ENCODE measurements at places on chromosomes 13 and 19.
A peak's percentile ranks its signal among the peaks of the same experiment; 100 is the strongest.

GRCh38 chr19:2026770-2027169, 11.3 kb upstream of the BTBD2 start:
- DNase-seq: no peak

DNA sequence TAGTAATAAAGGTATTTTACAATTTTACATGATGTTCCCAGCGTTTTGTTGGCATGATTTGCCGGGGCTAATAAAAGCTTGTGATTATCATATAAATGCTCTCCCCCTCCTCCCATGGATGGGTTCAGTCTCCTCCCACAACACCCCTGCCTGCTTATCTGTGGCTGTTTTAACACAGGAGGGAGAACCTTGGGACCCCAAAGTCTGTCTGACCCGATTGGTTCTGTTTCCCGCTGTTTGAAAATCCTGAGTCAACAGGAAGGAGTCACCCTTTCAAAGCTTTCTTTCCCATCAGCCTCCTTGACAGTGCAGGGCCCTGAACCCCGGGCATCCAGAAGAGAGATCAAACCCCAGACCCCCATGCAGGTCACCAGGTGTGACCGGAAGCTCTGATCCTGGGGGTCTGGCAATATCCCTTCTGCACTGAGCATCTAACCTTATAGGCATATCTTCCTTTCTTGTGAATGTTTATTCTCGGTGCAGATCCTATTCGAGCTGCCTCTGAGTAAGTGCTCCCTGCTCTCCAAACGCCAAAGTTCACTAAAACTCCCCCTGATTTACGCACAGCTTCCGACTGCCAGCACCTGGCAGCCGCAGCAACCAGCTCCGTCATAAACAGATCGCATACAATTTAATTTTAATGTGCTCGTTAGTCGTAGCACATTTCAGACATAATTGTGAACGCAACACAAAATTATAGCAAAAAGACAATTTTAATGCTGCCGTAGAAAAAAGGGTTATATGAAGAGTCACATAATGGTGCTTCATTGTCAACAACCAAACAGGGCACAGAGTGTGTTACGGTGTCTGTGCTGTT, 74.8 kb downstream of the TSHZ3 start:
- DNase-seq: no peak

GRCh38 chr13:47886314-47886713, 114.8 kb downstream of the SUCLA2 start:
- DNase-seq: no peak

DNA sequence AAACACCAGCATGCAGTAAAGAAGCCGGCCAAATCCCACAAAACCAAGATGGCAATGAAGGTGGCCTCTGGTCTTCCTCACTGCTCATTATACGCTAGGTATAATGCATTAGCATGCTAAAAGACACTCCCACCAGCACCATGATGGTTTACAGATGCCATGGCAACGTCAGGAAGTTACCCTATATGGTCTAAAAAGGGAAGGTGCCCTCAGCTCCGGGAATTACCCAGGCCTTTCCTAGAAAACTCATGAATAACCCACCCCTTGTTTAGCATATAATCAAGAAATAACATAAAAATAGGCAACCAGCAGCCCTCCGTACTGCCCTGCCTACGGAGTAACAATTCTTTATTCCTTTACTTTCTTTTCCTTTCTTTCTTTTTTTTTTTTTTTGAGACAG, 21.1 kb upstream of the PLEKHF1 start:
- no peak for DNase-seq

- DNase-seq: no peak
Measured at GRCh38 chr13:32594157-32594738, 8.0 kb downstream of the PDS5B start.

DNA sequence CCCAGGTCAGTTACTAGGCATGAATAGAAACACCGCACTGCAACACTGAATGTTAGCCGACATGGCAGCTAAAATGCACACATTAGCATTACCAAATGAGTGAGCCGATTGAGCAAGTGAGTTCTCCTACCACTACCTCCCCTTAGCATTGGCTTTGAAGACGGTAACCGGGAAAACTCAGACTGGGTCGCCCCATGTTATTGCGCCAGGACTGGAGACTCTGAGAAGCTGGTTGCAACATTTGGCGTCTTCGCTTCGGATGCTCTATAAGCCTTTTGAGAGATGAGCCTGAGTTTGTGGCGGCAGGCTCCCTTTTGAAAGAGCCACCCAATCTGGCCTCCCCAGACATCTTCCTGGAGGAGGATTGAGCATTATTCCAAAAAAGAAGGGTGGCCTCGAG, 68.5 kb upstream of the POMP start:
- DNase-seq: no peak

DNA sequence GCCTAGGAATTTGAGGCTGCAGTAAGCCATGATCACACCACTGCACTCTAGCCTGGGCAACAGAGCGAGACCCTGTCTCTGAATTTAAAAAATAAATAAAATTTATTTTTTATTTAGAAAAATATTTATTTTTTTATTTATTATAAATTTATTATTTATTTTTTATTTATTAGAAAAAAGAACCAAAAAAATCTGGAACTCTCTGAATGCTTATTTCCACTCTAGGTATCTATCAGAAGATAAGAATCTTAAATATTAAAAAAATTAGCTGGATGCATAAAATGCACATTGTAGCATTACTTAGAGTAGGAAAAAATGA, 82.8 kb downstream of the CDADC1 start:
- DNase-seq: no peak

DNA sequence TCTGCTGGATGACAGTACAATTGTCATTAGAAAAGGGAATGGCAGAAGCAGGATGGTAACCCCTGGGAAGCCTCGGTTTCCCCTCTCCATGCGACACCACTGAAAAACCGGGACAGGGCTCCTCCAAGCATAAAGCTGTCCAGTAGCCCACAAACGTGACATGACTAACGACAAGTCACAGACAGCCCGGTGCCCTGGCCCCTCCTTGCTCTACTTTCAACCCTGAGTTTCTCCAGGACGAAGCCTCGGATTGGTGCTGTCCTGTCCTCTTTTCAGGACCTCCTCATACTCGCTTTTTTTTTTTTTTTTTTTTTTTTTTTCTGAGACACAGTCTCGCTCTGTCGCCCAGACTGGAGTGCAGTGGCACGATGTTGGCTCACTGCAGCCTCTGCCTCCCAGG, 16.3 kb downstream of the DPP9 start:
- DNase-seq: no peak

- peak; percentile 85 for DNase-seq
Measured at GRCh38 chr19:44903602-44904425, 1.8 kb upstream of the APOE start.

DNA sequence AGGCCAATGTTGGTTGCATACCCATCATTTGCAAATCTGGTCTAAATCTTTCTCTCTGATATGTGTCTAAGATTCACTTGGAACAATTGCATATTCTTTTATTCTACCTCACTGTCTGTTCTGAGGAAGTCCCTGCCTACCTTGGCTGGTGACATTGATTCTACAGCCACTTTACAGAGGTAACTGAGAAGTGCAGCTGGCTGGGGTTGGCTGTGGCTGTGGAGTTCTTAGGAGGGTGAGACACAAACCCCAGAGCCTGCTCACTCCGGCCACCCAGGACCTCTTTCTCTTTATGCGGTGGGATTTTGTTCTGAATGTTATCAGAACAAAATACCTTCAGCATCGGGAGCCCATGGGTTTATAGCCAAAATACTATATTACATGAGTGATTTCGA, 54.5 kb upstream of the IRS2 start:
- DNase-seq: no peak

DNA sequence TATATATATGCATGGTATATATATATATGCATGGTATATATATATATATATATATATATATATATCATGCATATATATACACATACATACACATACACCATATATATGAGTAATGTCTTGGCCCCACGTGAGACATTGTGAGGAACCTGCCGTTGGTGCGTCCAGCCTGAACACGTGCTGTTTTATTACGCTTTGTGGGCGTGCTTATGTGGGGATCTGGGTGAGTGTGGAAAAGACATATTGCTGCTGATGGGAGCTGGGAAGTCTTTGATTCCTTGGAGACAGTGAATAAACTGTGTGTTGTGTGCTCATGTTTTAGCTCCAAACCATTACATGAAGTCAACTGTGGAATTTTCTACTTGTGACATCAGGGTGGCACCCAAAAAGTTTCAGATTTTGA, 28.9 kb downstream of the KCTD15 start:
- DNase-seq: no peak

DNA sequence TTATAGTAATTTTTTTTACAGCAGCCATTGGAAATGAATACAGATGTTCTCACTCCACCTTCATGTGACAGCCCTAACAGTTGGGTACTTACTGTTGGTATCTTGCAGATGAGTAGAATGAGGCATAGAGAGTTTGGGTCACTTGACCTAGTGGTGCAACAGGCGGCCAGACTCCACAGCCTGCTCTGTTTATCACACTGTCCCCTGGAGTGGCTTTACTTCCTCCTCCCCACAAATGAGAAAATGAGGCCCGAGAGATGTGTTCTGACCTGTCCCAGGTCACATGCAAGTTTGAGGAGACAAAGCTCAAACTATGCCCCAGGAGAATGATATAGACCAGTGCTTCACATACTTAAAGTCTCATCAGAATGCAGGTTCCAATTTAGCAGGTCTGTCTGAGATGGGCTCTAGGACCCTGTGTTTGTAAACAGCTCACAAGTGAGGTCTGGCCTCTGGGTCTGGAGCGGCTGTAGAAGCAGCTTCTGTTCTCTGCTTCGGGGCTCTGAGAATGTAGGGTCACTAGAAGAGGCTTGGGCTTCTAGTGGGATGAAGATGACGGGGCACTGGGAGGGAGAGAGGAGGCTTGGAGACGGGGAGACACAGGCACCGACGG, 37.4 kb upstream of the RCBTB2 start:
- no peak for DNase-seq

DNA sequence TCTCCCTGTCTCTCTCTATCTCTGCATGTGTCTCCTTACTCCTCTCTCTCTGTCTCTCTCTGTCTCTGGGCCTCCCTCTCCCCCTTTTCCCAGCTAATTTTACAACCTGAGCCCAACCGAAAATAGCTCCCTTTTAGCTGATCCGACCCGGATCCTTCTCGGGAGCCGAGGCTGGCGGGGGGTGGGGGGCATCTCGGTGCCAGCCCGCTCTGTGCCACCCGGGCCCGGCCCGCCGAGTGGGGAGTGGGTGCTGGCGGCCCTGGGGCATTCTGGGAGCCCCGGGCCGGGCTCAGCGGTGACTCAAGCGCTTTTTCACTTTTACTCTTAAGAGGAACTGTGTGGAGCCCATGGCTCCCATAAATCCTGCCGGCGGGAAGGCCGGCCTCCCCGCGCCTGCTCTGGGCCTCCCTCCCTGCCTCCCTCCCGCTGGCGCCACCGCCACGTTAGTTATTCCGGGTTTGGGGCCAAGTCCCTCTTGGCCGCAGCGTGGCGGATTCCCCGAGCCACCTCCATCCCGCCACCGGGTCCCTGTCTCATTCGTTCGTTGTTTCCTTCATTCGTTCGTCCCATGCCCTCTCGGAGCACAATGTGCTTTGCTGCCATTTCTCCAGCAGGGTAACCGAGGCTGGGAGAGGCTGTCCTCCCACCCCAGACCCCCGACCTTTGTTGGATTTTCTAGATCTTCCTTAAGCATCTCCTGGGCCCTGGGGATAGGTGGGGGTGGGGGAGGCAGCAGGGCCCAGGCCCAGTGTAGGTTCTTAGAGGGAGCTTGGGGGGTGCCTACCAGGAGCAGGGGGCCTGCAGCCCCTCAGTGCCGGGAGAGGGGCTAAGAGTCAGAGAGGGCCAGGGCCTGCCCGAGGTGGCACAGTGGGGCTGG, 3.2 kb downstream of the NFIC start:
- DNase-seq: no peak

- no peak for DNase-seq
Measured at GRCh38 chr13:110228936-110229904, 77.7 kb downstream of the COL4A1 start.

- no peak for DNase-seq
Measured at GRCh38 chr19:43496960-43497359, 7.6 kb downstream of the PHLDB3 start.

GRCh38 chr19:11452620-11453310, 17.3 kb downstream of the PRKCSH start:
- no peak for DNase-seq

GRCh38 chr13:100890645-100891044, 216.1 kb upstream of the TMTC4 start:
- DNase-seq: no peak

DNA sequence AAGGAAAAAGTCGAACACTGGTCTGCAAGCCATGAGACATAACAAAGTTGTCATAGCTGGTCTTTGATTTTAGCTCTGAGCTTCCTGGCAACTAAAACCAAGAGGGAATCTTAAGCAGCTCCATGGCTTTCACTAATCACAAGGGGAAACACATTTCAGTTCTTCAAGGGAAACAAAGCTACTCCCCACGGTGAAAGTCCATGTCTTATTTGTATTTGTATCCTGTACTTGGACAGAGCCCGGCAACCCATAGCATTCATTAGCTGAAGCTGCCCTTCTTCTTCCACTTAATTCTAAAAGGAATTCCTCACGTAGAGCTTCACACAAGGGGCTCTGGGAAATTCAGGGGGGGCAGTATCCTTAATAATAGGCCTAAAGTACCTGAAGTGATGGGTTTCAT, 128.9 kb downstream of the RGCC start:
- DNase-seq: no peak

DNA sequence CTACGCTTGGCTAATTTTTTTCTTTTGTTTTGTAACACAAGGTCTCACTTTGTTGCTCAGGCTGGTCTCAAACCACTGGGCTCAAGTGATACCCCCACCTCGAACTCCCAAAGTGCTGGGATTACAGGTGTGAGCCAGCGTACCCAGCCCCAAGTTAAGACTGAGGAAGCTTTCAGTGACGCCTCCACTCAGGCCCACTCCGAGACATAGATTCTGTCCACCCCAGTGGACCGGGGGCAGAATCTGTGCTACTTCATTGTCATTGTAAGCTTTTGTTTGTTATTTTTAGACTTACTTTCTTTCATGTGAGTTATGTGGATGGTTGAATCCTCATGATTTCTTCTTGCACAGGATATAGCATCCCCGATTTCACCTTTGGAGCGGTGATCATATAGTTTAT, 156.9 kb upstream of the TSHZ3 start:
- no peak for DNase-seq

DNA sequence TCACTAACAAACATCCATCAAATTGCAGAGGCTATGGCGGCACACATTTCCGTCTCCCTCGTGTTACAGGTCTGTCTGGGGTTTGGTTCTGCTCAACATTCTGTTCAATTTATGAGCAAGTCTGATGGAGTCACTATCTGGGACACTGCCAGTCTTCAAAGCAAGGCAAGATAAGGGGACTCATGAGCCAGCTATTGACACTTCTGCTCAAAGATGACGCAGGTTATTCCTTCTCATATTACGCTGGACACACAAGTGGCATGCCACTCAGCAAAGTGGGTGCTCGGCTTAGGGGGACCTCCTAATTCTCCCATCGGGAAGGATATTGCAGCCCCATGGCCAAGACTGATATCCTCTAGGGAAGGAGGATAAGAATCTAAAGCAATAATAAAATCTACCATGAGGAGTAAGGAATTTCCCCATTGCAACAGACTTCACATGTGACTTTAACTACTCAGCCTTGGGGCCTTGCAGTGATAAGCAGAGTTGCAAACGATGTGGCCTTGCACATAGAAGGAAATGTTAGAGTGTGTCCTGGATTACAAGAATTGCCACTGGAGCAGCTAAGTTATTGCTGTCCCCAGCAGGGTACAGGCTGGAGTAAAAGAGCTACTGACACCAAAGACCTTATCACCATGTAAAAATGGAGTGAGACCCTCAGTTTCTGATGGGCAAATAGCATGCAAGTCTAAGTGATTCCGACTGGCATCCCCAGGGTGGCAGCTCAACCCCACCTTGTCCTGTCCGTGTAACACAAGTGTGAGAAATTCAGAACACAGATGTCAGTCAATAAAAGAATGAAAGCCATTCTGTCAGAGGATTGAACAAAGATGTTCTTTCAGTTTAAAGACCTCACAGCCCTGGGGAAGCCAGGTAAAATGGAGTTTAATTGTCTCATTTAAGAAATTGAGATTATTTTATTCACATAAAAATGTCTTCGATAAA, 306.1 kb downstream of the IRS2 start:
- DNase-seq: no peak

Data from stimulated activated CD4-positive, alpha-beta T cell treated with anti-CD3 and anti-CD28 coated beads, Interleukin-2, amount 100 ng/mL, for 24 hours (primary cell).